ENCODE measurements at places on chromosomes 1 and 21.

DNA sequence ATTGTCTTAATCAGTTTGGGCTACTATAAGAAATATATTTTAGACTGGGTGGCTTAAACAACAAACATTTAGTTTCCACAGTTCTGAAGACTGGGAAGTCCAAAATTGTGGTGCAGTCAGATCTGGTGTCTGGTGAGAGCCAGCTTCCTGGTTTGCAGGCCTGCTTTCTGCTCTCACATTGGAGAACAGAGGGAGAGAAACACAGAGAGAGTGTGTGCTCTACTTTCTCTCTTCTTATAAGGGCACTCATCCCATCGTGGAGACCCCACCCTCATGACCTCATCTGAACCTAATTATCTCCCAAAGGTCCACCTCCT is 4.1 kb downstream of the LEPR start:
- no peak for DNase-seq

DNA sequence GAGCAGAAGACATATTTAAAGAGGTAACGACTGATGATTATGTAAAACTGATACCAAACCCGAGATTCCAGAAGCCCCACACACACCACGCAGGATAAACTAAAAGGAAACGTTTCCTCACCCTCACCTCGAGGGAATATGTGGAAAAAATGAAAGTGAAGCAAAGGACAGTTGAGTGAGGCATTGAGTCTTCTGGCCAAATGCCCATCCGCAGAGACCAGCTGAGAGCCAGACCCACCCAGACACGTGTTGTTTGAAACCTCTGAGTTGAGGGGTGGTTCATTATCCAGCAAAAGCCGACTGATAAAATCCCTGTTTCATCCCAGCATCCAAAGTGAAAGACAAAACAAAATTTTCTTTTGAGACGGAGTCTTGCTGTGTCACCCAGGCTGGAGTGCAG is 29.6 kb upstream of the PCBP3 start:
- DNase-seq, result no peak

DNA sequence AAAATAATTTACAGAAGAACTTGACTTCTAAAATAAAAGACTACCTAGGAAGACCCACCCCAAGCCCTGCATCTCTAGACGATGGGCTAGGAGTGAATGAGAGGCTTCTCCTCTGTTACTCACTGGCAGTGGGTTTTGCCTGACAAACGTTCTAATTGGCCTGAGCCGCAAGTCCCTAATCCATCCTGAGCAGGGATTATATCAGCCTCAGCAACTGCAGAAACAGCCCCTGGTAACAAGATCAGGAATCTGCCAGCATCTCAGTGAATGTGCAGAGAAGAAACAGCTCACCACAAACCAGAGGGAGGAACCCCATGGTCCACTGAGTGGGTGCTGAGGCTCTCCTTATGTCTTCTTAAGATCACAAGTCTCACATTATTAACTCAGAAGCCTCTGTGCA is 240.6 kb downstream of the BRINP2 start:
- no peak for DNase-seq

GRCh38 chr1:9894115-9894514 is 16.0 kb downstream of the CTNNBIP1 start:
- DNase-seq, result no peak

GRCh38 chr1:63828322-63829044 is 54.7 kb downstream of the ROR1 start:
- DNase-seq, result no peak
